Epithelial cell of prostate (primary cell): ENCODE measurements at places on chromosomes 12 and 14.

GRCh38 chr14:98498019-98498885, 773.7 kb downstream of the BCL11B start:
- DNase-seq = peak; percentile 69

DNA sequence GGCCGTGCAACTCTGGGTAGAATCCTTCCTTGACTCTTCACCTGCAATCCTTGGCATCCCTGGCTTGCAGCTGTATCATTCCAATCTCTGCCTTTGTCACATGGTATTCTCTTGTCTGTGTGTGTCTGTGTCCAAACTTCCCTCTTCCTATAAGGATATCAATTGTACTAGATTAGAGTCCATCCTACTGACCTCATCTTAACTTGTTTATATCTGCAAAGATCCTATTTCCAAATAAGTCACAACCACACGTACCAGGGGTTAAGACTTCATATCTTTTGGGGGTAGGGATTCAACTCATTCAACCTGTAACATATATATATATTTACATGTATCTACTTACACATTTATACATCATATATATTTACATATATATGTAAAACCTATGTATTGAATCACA, 29.6 kb upstream of the RASSF3 start:
- no peak for DNase-seq

DNA sequence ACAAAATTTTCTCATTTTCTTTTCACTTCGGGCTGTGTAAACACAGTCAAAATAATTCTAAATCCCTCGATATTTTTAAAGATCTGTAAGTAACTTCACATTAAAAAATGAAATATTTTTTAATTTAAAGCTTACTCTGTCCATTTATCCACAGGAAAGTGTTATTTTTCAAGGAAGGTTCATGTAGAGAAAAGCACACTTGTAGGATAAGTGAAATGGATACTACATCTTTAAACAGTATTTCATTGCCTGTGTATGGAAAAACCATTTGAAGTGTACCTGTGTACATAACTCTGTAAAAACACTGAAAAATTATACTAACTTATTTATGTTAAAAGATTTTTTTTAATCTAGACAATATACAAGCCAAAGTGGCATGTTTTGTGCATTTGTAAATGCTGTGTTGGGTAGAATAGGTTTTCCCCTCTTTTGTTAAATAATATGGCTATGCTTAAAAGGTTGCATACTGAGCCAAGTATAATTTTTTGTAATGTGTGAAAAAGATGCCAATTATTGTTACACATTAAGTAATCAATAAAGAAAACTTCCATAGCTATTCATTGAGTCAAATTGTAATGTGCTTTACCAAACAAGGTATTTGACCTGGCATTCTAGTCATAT, 4.8 kb downstream of the CDKN1B start:
- no peak for DNase-seq

DNA sequence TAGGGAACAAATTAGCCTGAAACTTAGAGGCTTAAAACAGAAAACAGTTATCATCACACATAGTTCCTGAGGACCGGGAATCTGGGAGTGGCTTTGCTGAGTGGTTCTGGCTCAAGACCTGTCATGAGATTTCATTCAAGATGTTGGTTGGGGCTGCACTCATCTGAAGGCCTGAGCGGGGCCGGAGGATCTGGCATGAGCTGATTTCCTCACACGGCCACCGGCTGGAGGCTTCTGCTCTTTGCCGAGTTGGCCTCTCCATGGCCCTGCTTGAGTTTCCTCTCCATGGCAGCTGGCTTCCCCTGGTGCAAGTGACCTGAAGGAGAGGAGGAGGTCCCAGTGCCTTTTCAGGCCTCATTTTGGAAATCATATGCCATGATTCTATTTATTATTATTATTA, 128.1 kb downstream of the PAPOLA start:
- DNase-seq = no peak

DNA sequence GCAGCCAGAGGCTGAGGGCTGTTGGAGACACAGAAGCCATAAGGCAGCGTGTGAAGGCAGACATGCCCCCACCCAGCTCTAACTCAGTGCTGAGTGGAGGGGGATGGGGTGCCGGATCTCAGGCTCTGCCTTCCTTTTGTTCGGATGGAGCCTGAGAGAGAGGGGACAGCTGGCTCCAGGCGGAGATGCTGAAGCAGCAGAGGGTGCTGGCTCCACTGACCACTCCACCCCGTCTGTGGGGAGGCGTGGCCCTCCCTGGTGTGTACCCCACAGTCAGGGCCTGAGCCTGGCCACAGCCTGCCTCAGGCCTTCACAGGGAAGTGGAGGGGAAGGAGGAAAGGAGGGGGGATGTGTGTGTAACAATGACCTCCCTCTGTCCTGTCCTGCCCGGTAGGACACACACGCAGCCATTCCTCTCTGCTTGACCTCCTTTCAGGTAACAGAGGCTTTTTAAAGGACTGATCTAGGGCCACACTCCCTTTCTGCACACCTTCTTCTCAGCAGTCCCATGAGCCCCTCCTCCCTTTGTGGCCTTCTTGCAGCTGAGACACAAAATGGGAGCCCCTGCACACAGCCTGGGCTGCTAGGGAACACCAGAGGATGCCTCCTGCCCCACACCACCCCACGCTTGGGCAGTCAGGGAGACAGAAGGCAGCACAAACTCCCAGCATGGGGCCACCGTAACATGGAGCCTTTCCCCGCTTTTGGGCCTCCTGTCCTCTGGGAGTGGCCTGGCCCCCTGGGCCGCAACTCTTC, 9.6 kb upstream of the ENDOU start:
- DNase-seq = no peak

- no peak for DNase-seq
Observed at GRCh38 chr14:50594577-50595316, 34.8 kb downstream of the ATL1 start.

- no peak for DNase-seq
Observed at GRCh38 chr12:89153341-89153740, 199.0 kb downstream of the DUSP6 start.

DNA sequence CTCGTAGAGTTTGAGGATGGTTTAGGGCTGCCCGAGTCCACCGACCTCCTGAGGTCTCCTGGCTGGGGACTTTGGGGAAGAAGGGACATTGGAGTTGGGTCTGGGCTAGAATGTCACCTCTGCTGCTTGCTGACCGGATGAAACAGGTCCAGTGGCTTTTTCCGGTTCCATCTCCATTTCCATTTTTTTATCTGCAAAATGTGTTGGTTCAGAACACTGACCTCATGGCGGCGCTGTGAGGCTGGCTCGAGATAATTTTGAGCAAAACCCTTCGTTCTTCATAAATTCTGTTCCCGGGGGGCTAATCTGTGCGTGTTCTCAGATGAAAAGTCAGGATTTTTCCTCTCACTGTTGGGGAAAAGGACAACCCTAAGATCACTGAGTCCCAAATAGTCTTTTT, 11.7 kb upstream of the MYL2 start:
- no peak for DNase-seq

GRCh38 chr12:114875313-114875712, 191.3 kb upstream of the TBX3 start:
- DNase-seq = no peak

- no peak for DNase-seq
Observed at GRCh38 chr12:86349196-86349595, 93.0 kb upstream of the MGAT4C start.

GRCh38 chr12:59010118-59010517, 89.8 kb upstream of the LRIG3 start:
- DNase-seq = no peak

DNA sequence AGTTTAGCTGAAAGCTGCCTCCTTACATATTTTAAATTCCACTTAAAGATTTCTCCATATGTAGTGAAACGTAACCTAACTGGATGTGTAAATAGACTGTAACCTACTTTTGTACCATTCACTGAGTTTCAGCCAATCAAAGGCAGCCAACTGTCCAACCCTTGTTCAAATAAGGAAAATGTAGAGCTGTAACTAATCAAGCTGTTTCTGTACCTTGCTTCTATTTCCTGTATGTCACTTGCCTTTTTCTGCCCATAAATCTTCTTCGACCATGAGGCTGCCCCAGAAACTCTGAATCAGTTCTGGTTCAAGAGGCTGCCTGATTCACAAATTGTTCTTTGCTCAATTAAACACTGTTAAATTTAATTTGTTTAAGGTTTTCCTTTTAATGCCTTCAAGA, 6.3 kb downstream of the SLC7A8 start:
- peak; percentile 24 for DNase-seq

GRCh38 chr12:56222531-56222895, 791 bp upstream of the RNF41 start:
- DNase-seq = no peak
